ENCODE measurements at places on chromosomes 3 and 15.

DNA sequence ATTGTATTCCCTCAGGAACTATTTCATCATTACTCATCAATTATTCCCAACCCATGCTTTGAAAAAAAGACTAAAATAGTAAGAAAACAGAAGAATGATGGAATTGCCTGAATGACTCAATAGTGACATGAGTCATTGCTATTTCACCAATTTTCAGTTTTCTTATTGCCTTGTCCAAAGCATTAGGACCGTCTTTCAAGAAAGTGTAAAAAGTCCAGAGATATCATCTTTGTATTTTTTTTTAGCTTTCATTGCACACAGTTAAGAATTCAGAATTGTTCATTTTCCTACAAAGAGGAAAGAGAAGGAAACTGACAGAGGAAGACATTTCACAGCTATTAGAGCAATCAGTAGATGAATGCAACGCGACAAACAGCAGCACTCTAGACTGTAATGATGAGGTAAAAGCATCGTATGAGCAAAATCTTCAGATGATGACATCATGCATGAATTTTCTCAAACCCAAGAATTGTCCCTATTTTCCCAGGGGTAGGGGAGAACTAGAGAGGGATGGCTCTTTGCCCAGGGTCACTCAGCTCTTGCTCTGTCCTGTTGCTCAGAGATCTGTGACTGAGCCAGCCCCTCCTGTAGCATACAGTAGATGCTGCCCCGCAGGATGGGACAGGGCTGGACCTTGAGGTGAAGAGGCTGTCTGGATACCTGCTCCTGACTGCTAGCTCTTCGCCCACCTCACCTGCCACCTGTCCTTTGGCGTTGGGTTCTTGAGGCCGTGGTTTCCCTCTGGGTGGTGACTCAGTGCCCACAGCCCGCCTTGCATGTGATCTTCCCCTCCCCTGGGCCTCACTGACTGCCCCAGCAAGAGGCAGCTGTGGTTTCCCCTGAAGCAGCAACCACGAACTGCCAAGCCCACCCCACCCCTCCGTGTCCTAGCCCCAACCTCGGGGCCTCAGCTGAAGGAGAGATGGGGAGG is 84.8 kb downstream of the PPCDC start:
- peak; percentile 82 for DNase-seq

GRCh38 chr15:23628612-23629233 is 18.9 kb downstream of the MAGEL2 start:
- DNase-seq = no peak

GRCh38 chr15:85379403-85380131 is 836 bp upstream of the AKAP13 start:
- no peak for DNase-seq

- DNase-seq = peak; percentile 58
These were observed 23.0 kb downstream of the CMTM7 start for GRCh38 chr3:32414522-32415202.

GRCh38 chr15:74824976-74825375 is 1.5 kb upstream of the CPLX3 start:
- no peak for DNase-seq

GRCh38 chr3:113295463-113295862 is 84.1 kb downstream of the BOC start:
- no peak for DNase-seq

- peak; percentile 66 for DNase-seq
These were observed 28.1 kb downstream of the NKIRAS1 start for GRCh38 chr3:23888617-23889228.

All from inflammatory macrophage (primary cell).